Erythroblast (primary cell): ENCODE measurements at places on chromosomes 1 and 21.

DNA sequence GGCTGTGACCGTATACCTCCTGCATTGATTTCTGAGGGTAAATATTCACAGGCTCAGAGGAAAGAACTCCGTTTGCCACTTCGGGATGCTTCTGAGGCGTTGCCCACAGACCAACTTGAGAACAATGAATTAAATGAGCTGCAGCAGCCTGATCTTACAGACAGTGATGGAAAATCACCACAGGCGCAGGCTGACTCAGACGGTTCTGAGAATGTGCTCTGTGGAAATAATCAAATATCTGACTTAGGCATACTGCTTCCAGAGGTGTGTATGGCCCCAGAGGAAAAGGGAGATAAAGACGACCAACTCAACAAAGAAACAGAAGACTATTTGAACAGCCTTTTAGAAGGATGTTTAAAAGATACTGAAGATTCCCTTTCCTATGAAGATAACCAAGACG is 76.7 kb upstream of the SCCPDH start:
- no peak for DNase-seq

- DNase-seq, result no peak
Observed at GRCh38 chr1:9425859-9426258, 113.4 kb upstream of the SLC25A33 start.

GRCh38 chr1:175262621-175263020 is 70.0 kb upstream of the KIAA0040 start:
- DNase-seq, result no peak

DNA sequence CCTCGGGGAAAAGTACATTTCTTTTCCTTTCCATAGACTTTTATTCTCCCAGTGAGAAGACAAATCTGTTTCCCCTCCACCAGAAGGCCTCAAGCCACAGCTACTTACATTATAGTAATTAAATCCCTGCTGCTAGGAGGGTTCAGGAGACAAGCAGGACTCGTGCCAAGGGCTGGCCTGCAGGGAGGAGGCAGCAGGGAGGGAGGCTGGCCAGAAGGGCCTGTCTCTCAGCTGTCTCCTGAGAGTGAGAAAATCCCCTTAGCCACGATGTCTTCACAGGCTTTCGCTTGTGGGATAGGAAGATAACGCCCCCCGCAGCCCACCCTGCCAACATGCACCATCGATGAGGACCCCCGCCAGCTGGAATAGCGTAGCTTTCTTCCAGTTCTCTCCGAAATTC is 14.0 kb downstream of the KCNN3 start:
- DNase-seq, result no peak

DNA sequence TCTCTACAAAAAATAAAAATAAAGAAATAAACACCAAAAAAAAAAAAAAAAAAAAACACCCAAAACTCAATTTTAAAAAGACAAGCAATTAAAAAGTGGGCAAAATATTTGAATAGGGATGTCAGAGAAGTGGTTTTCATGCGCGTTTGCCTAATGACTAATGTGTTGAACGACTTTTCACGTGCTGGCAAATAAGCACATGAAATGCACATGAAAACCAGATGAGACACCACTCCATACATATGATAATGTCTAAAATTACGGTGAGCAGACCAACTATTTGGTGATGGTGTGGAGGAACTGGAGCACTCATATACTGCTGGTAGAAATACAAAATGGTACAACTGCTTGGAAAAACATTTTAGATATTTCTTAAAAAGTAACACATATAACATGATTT is 39.4 kb upstream of the UHMK1 start:
- DNase-seq, result no peak

DNA sequence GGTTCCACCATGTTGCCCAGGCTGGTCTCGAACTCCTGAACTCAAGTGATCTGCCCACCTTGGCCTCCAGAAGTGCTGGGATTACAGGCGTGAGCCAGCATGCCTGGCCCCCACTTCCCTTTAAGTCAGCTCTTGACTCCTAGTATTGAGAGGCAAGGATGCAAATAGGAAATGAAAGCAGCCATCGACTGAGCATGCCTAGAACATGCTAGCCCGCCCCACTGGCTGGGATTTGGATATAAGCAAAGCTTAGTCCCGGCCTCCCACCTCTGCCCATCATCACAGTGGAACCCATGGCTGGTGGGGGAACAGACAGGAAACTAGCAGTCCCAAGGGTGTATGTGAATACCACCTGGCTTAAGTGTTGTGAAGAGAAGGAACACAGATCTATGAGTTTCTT is 10.5 kb downstream of the C1orf167 start:
- DNase-seq, result no peak

GRCh38 chr1:115184951-115185331 is 95.6 kb upstream of the TSPAN2 start:
- no peak for DNase-seq
